ENCODE measurements at places on chromosomes 4 and X.
A peak's percentile ranks its signal among the peaks of the same experiment; 100 is the strongest.

DNA sequence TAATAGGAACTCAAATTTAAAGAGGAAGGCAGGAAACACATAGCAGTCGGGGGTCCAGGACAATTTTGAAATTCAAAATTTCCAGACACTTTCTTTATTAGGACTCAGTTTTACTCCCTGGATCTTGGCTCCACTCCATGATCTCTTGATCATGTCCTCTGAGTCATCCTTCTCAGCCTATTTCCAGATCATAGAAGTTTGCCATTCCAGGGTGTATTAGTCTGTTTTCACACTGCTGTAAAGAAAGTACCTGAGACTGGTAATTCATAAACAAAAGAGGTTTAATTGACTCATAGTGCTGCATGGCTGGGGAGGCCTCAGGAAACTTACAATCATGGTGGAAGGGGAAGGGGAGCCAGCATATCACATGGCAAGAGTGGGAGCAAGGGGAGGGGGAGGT lies 564.7 kb upstream of the ACTRT1 start:
- no peak for DNase-seq

DNA sequence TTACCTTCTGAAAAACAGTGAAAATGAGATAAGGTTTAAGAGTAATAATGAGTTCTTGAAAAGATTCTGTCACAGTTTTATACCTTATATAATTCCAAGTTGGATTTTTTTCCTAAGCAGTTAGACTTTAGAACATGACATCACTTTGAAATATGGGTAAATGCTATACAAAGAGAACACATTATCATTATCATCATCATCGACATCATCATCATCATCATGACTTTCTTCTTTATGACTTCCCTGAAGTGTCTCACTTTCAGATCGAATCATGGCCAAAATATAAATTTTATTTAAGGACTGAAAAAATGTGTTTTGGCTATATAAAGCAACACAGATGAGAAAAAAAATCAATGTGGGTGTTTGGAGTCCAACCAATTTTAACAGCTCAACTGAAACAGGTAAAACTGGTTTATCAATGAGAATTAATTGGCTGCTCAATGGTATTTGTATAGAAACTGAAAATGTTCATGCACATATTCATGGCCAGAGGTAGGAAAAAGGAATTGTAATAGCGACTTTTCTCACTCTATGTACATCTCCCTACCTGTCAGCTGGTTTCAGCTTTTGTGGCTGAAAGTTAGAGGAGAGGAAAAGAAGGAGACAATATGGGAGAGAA lies 243.1 kb upstream of the GPC4 start:
- no peak for DNase-seq

GRCh38 chr4:8067945-8068896 lies 90.4 kb downstream of the ABLIM2 start:
- DNase-seq: no peak

GRCh38 chrX:56343664-56344063 lies 111.5 kb downstream of the KLF8 start:
- DNase-seq: peak; percentile 72

DNA sequence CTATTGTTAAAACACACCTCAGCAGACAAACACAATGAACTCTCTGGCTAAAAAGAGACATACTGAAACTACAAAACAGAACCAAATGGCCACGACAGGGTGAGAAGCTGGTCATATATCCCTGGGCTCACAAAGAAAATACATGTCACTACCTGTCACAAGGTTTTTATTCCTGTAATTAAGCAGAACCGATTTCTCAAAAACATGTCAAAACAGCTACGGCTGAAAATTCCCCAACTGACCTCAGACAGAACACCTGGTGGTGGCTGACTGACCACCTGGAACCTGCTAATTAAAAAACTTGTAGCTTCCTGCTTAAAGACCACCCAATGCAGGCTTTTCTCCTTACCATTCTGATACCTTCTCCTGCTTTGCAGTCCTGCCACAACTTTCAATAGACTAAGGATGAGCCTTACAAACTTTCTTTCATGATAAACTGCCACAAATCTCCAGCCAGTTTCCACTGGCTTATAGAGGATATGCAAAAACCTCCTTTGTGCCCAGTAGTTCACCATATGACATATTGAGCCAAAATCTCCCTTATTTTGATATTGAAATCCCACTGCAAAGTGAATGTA lies 571.9 kb downstream of the SPOCK3 start:
- DNase-seq: no peak

DNA sequence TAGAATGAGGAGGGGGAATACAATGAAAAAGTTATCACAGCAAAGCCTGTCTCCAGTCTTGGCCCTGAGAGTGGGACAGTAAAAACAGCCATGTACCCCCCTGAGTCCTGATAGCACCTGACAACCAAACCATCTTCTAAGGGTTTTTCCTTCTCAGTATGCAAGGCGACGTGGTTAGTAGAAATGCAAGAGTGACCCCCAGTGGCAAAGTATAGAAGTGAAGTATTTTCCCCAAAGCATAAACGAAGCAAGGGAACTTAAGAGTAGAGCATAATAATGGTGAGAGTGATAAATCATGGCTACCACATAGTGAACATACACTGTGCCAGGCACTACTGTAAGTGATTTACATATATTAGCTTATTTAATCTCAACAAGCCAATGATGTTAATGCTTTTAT lies 52.8 kb downstream of the FAM47C start:
- peak; percentile 57 for DNase-seq

- DNase-seq: no peak
Observed at GRCh38 chrX:136825771-136826170, 45.0 kb upstream of the ARHGEF6 start.

DNA sequence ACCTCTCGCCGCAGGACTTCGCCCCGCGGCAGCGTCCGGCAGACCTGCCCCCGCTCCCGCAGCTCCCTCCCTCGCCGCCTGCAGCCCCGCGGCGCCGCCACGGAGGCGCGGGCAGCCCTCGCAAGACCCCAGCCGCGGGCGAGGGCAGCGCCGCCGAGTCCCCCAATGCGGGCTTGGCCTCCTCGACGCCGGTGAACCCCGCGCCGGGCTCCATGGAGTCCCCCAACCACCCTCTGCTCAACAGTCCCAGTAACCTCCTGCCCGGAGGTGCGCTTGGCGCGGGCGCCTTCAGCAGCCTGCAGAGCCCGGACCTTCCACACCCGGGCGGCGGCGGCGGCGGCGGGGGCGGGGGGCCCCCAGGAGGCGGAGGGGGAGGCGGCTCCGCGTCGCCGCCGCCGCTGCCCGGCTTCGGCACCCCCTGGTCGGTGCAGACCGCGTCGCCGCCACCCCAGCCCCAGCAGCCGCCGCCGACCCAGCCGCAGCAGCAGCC lies 1.2 kb downstream of the CPEB2 start:
- no peak for DNase-seq

DNA sequence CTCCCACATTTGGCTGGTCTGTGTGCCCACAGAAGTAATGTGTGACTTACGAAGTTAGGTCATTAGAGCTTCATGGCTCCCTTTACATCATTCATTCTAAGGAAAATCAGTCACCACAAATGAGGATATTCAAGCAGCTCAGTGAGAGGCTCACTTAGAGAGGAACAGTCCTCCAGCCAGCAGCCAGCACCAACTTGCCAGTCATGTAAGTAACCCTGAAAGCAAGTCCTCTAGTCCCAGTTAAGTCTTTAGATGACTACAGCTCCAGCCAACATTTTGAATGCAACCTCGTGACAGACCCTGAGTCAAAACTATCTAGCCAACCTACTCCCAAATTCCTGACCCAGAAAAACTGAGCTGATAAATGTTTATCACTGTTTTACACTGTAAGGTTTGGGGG lies 71.3 kb downstream of the LRBA start:
- DNase-seq: no peak

GRCh38 chrX:71098302-71098701 lies 2.7 kb downstream of the FOXO4 start:
- DNase-seq: peak; percentile 91

DNA sequence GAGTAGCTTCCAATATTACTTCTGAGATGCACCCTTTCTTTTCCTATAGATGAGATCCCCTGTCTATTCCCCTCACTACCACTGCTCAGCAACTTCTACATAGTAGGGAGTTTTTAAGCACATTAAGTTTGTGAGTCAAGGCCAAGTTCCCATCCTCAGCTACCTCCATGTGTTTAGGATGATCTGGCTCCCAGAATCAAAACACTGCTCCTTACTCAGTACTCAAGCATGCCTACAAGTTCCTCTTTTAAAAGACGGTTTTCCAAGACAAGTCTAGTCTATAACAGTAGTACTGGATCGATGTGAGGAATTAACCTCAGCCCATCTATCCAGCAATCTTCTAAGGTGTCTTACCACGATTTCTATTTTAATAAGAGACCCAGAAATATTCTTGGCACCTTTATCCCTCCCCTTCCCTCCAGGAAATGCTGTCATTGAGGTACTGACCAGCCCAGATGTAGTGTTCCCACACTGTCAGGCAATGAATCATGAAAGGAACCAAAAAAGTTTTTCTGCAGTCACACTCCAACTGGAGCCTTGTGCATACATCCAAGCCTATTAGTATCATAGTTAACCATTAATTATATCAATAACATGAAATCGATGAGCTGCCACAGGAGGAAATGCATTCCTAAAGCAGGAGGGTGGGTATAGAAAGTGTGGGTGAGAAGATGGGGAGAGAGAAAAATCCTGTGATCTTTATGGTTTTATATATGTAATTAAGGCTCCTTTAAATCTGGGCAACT lies 29.6 kb downstream of the AREG start:
- no peak for DNase-seq

GRCh38 chrX:133670383-133670782 lies 255.1 kb upstream of the GPC4 start:
- peak; percentile 53 for DNase-seq

DNA sequence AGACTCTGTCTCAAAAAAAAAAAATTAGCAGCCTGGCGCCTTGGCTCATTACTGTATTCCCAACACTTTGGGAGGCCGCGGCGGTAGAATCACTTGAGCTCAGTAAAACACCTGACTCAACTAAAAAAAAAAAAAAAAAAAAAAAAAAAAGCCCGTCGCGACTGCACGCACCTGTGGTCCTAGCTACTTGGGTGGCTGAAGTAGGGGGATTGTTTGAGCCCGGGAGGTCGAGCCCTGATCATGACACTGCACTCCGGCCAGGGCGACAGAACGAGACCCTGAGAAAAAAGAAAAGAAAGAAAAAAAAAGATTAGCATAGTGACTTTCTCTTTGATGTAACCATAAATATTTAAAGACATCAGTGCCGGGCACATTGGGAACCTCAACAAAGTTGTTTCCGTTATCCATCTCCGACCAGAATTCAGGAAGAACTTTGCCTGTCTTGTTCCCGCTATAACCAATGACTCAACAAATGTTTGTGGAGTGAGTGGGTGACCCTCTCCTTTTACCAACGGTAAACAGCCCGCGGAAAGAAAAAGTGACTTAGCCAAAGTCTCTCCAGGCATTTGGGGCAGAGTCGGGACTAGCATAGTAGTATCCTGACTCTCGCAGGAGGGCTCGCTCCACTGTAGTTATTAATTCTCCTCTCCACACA lies 553 bp upstream of the MED28 start:
- no peak for DNase-seq

- no peak for DNase-seq
Observed at GRCh38 chr4:71400810-71401209, 62.0 kb downstream of the SLC4A4 start.

- DNase-seq: peak; percentile 72
Observed at GRCh38 chrX:9318213-9318612, 146.6 kb upstream of the TBL1X start.

DNA sequence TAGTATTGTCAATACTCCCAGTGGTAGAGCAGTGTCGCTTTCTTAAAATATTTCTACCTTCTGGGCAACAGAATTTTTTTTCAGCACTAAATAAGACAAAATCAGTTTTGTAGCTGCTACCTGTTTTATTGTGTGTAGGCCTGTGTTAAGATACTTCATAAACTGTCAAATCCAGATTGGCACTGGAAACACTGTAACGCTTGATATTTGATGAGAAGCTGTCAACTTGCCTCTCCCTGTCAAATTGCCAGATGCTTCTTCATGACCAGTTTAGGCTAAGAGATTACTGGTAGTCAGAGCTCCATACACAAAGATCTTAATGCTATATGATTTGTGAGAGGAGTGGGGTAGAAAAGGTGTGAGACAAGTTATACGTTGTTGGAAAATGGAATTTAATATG lies 17.3 kb downstream of the TRAM1L1 start:
- DNase-seq: no peak

GRCh38 chr4:173189117-173189693 lies 20.6 kb downstream of the GALNT7 start:
- no peak for DNase-seq

DNA sequence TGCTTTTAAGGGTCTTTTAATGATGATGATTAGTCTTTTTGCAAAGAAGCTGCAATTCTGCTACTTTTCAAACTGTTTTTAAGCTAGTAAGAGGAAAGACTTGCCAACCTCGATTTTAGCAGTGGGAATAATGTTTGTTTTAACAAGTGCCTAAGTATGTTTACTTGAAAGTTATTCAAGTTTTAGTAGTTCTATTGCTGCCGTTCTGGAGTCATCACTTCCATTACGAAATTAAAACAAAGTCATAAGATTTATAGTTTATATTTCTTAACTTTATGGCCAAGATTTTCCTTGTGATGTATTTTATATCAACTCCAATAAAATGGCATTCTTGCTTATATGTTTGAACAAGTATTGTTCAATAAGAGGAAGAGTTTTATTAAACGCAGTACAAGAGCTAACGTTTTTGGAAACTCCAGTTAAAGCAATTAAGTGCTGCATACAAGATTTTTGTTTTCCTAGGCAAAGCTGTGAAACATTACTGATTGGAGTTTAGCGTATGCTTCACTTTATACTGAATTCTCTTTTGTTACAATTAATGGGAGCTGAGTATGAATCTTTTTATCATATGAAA lies 211.3 kb downstream of the TENM3 start:
- DNase-seq: no peak

DNA sequence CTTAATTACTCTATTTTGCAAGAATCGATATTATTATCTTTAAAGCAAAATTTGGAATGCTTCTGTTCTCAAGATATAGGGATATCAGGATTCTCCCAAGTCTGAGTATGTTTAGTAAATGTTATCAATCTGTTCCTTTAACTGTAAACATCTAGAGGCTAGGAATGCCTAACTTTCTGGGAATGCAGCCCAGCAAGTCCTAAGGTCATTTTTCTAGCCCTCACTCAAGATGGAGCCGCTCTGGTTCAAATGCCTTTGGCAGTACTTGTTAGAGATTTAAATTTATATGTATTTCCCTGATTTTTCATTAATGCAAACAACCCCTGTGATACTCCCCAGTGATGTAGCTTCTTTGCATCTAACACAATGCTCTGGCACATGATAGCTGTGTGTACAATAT lies 623.8 kb upstream of the LCORL start:
- DNase-seq: no peak

Data from activated CD4-positive, alpha-beta T cell treated with anti-CD3 and anti-CD28 coated beads, Interleukin-2, amount 10 ng/mL, durations not matched to agents 24 days and 14 days (primary cell).